ENCODE measurements at places on chromosomes 2 and 18.
A peak's percentile ranks its signal among the peaks of the same experiment; 100 is the strongest.

DNA sequence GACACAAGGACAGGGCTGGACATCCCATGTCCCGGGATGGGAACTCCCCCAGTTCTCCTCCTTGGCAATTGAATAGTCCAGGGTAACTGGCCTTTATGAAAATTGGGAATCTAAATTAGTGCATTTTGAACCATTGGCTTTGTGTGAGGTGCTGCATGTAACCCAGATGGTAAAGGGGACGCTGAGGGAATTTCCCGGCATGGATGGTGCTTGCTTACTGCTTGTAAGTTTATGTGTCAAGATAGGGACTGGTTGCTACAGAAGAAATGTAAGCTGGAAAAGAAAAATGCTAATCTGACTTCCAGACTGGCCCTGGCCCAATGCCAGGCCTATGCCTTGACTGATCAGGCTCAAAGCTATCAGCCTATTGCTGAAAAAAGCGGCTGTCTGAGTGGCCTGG is 1096.7 kb upstream of the DDX18 start:
- no peak for DNase-seq

GRCh38 chr2:167181688-167182087 is 293.4 kb downstream of the XIRP2 start:
- DNase-seq: no peak

GRCh38 chr2:189685540-189686229 is 11.2 kb downstream of the ANKAR start:
- DNase-seq: peak; percentile 77

- no peak for DNase-seq
These were observed 48.7 kb downstream of the IMPA2 start for GRCh38 chr18:12029786-12030584.

GRCh38 chr2:55163941-55164390 is 68.1 kb downstream of the CLHC1 start:
- peak; percentile 33 for DNase-seq

DNA sequence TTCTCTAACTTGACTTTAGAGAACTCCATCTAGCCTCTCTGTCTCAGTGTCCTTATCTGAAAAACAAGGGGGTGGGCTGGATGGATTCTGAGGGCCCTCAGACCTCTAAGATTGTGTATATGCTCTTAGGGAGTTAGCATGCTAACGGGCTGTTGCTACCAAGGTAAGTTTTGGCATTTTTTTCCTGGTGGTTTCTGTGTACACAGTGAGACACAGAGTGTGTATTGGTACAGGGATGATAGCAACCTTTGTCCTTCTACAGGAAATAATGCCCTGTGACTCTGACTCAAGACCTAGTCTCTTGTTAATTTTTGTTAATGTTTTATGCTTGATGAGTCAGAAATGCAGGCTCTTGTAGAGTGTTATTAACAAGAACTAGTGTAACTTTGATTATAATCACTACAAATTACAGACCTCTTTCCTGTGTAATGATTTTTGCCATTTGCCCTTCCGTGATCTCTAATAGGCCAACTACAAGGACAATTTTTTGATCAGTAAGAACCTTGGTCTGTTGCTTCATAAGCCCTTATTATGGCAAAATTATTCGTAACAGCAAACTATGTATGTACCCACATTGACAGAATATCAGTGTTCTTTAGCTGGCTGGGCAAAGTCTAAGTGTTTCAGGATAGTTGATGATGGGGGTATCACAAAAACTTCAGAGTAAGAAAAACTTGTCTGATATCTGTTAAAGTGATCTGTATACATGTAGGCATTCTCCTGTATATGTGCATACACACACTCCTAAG is 89.7 kb downstream of the SPTBN1 start:
- DNase-seq: peak; percentile 64

DNA sequence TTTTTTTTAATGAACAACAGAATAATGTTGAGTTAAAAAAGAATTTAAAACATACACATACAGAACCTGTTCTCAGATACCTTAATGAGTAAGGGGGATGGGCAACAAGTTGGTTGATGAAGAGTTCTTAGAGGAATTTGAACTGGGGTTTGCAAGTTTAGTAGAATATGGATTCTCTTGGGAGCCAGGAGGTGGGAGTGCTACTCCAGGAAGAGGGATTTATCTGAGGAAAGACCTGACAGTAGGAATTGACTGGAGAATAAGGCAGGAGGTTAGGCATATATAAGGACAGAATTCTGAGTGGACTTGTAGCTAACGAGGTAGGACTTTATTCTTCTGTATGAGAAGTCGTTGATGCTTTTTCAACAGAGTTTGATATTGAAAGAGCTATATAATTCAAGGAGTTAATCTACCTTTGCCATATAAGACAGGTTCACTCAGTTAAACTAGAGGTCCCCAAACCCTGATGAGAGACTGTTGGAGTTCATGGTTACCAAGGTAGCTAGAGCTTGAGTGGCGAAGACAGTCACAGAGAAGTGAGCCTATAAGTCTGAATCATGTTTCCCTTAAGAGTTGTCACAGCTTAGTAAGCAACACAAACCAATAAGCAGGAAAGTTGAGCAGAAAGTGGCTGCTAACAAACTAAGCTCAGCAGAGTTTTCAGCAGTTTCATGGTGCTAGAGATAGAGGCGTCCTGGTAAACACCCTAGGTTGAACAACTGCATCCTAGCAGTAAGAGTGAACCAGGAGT is 88.2 kb downstream of the NCOA1 start:
- DNase-seq: no peak

DNA sequence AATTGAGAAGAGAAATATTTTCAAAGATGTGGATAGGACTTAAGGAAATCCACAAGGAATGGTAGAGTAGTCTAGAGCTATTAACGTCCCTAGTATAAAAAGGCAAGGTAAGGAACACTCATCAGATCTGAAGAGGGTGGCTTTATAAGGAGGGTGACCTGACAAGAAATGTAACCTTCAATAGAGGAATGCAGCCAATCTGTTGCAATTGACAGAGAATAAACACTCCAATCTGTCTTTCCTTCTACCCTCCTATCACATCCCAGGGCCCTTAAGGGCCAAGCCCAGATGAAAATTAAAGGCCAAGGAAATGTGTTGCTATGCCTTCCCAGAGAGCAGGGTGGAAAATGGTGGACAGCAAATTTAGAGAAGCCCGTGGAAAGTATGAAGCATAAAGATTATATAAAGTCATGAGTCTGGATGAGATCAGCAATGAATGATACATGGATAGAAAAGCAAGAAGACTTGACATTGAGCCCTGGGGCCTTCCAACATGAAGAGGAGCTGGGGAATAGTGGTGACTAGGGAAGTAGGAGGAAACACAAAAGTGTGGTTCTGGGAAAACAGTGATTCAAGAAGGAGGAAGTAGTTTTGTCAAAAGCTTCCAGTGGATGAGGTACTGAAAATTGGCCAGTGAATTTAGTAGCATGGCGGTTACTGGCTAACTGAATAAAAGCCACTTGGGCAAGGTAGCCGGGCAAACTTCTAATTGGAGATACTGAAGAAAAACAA is 270.6 kb upstream of the TANK start:
- no peak for DNase-seq

DNA sequence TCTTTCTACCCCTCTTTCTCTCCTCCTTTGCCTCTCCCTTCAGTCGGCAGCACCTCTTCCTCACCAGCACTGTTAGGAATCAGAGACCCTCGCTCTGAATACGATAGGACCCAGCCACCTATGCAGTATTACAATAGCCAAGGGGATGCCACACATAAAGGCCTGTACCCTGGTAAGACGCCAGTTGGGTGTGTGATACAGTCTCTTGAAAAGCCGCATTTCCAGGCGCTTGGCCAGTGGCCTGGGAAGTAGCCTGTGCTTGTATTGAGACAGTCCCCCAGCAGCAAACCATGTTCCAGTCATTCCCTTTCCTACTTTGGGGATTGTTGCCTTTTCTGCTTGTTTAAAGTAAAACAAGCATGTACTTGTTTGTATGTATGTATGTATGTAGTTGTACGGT is 118.4 kb upstream of the DAPL1 start:
- DNase-seq: no peak

DNA sequence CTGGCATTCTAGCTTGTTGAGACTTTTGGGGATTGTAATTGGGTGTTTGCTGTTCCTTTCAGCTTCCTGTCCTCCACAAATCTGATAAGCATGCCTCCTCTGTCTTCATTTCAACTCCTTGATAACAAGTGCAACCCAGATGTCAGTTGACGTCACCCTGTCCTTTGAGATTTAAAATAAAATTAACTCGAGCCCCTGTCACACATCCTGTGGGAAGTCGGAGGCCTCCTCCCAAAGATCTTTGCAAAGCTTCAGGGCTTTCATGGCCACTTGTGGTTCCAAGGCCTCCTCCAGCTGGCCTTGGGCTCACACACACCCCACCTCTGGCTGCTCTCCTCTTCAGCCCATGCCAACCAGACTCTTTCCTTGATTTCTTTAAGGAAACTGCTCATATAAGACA is 69.9 kb upstream of the ITGA6 start:
- no peak for DNase-seq

GRCh38 chr18:5998166-5998881 is 103.0 kb upstream of the TMEM200C start:
- no peak for DNase-seq

DNA sequence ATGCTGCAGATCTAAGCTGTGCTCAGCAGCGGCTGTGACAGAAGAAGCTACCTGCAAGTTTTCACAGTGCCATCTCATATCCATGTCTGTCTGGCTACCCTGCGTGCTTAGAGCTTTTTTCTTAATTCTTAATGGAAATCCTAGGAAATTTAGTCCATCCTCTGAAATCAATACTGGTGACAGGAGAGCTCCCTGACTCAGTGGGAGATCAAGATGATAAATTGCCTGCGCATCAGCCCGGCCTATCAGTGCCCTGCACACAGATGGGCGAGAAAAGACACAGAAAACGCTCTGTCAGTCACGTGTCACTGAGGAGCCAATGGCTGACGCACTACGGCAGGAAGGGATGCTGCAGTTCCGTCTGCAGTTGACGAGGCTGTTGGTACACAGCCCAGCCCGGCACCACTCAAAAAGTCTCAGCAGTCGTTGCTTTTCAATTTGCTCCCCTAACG is 819.6 kb upstream of the FSHR start:
- DNase-seq: peak; percentile 64

- DNase-seq: no peak
These were observed 410.9 kb upstream of the CYRIA start for GRCh38 chr2:17076533-17076932.

- no peak for DNase-seq
These were observed 195.0 kb downstream of the CCDC102B start for GRCh38 chr18:68992719-68993482.

DNA sequence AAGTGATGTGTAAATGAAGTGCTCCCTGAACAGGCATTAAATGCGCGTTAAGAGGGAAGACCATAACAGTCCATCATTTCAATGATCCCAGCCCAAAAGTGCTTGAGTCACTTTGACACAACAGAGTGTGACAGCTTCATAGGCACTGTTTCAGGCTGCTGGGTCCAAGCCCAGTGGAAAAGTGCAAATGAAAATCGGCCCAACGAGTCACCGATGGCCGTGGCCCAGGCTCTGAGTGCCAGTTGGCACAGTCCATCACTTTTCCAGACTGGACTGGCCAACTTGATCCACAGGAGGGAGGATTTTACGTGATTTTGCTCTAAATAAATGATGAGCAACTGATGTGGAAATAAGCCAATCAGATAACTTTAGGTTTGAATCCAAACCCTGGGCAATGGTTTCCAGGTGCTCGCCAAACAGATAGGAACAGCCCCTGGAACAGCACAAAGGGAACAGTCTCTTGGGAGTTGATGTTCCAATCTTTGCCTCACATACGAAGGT is 114.0 kb downstream of the SP3 start:
- peak; percentile 25 for DNase-seq

DNA sequence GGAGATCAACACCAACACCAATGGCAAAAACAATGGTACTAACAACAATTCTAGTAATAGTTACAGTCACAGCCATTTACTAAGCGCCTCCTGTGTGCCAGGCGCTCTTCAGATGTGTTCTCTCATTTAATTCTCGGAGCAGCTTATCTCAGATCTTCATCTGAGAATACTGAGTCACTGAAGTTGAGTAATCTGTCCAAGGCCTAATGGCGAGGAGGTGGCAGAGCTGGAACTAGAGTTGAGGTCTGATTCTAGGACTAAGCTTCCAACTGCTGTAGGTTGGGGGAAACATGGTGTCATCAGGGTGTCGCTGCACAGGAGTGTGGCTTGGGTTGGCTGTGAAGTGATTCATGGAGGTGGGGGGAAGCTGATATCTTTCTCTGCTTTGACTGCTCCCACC is 156.1 kb downstream of the DYSF start:
- peak; percentile 77 for DNase-seq

DNA sequence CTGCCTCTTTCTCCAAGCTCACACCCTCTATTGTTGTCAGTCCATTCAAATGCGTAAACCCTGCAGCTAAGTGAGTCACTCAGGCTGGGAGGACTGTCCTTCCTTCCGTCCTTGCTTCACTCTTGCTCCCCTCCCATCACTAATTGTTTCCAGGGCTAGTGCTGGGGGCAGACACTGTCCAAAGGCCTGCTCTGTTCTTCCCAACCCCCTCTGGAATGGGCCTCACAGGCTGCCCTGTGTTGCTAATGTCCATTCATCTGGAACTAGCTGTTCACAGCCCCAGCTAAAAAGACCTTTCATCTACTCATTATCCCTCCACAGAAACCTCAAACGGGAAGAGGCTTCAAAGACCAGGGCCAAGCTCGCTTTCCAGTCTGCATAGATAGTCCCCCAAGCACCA is 31.9 kb upstream of the NRP2 start:
- DNase-seq: peak; percentile 96

DNA sequence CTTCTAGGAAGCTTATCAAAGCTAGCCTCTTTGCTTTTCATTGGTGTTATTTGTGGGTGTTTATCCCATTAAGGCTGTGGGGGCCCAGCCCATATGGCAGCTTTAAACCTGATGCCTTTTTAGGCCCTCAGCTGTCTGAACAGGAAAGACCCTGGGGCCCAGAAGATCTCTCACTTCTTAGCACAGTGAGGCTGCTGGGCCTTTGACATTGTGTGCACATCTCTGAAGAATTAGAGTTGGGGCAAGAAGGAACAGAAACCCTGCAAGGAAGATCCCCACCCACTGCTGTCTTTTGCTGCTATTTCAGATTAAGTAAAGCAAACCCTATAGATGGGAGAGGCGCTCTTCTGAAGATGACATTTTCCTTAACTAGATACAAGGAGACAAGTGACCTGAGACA is 250.0 kb downstream of the SMAD2 start:
- no peak for DNase-seq

GRCh38 chr2:208265371-208265800 is 669 bp upstream of the PIKFYVE start:
- peak; percentile 44 for DNase-seq

DNA sequence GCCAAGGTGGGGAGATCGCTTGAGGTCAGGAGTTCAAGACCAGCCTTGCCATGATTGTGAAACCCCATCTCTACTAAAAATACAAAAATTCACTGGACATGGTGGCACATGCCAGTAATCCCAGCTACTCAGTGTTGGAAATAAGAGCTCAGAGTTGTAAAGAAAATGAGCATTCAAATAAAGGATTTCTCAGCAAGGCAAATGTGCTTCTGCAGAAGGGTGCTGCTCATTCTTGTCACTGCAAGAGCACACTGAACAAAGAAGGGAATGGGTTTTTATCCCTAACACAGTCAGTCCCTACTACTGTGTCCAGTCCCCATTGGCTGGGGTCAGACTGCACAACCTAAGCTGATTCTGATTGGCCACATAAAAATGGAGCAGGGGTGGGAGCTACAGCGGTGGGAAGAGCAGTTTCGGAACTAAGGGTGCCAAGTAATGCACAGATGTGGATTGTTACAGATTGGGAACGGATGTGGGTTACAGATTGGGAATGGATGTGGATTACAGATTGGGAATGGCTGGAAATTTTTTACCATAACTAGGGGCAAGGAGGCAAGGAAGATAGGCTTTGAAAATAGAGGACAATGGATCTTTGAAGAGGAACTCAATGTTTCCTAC is 31.1 kb upstream of the TRAPPC8 start:
- no peak for DNase-seq
